ENCODE measurements at places on chromosomes 13 and 19.

DNA sequence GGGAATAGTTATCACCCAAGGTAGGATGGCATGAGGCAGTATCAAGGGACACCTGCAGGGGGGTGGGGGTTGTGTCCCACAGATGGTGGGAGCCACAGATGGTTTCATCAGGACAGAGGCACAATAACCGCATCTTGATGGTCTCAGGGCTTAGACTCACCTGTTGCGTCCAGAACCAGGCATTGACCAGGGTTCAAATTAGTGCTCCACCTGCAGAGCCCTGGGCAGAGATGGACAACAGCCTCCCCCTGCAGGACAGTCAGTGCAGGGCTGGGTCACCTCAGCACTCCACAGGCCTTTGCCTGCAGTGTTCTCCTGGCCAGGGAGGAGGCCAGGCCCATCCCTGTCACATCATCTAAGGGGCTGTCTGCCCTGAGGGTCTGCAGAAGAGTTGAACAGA lies 14.5 kb upstream of the CEACAM1 start:
- DNase-seq = no peak
- H3K4me1 ChIP-seq = no peaks in the 10 kb centered on the region
- H3K36me3 ChIP-seq = no peaks in the 10 kb centered on the region
- no peak overlapping the region for H3K4me3 ChIP-seq
- H3K27ac ChIP-seq = no peak overlapping the region
- H3K27me3 ChIP-seq = no peaks in the 10 kb centered on the region

- H3K4me3 ChIP-seq = no peak overlapping the region
- no peaks in the 10 kb centered on the region for H3K36me3 ChIP-seq
- no peak for DNase-seq
- H3K4me1 ChIP-seq = peaks cover 5% of the 10 kb centered on the region
- H3K27ac ChIP-seq = no peak overlapping the region
Measured at GRCh38 chr13:113948034-113948742, 25.7 kb downstream of the C13orf46 start.

DNA sequence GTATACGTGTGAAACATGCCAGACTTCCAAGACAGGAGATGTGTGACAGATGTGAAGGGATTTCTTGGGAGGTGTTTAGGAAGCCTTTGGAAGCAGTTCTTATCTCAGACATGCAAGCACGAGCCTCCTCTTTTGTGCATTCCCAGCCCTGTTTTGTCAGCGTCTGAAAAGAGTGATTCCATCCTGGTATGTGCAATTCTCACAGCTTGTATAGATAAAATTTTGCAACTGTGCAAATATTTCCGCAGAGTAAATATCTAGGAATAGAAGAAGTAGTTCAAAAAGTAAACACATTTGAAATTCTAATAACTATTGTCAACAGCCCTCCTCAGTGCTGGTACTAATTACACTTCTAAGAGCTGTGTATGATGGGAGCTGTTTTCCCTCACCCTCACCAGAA lies 72.3 kb upstream of the C1QTNF9B start:
- H3K27ac ChIP-seq = no peak overlapping the region
- no peak overlapping the region for H3K4me3 ChIP-seq
- H3K27me3 ChIP-seq = no peaks in the 10 kb centered on the region

GRCh38 chr13:49812812-49813211 lies 20.3 kb upstream of the KPNA3 start:
- H3K27me3 ChIP-seq = peaks cover 2% of the 10 kb centered on the region
- H3K27ac ChIP-seq = no peak overlapping the region
- H3K4me1 ChIP-seq = no peaks in the 10 kb centered on the region
- no peak for DNase-seq

DNA sequence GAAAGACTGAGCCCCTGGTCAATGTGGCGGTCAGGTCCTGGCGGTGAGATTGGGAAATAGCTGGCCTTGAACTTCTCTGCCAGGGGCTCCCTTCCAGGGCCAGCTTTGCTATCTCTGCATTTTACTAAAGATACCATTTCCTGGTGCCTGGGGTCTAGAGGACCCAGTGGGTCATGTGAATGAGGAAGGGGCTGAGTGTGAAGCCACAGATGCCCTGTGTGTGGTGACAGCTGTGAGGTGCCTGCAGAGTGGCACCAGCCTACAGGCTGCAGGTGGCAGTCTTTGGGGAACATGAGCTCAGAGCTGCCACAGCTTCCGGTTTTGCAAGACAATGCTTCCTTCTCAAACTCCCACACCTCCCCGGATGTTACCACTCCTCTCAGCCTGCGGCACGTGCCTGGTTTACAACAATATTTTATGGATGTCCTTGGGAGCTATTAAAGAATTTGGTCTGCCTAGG lies 5.2 kb upstream of the MLNR start:
- DNase-seq = no peak
- H3K36me3 ChIP-seq = no peaks in the 10 kb centered on the region
- H3K4me3 ChIP-seq = no peak overlapping the region

DNA sequence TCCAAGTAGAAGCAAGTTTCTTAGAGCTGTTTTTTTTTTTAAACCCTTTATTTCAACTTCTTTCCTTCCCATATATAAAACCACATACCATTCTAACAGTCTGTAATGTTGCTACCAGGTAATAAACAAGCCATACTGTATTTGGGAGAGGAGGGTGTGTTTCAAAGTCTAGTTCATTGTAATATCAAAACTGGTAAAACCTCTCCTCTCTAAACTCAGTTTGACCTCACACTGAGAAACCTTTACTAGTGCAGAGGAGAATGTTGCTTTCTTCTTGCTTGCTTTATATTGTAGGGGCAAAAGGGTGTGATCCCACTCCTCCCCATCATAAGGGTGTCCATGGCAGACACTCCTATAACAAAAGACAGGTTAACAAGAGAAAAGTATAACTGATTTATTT lies 155.1 kb downstream of the GGACT start:
- DNase-seq = no peak
- no peaks in the 10 kb centered on the region for H3K27me3 ChIP-seq
- peaks cover 4% of the 10 kb centered on the region for H3K36me3 ChIP-seq
- peaks cover 12% of the 10 kb centered on the region for H3K4me1 ChIP-seq

DNA sequence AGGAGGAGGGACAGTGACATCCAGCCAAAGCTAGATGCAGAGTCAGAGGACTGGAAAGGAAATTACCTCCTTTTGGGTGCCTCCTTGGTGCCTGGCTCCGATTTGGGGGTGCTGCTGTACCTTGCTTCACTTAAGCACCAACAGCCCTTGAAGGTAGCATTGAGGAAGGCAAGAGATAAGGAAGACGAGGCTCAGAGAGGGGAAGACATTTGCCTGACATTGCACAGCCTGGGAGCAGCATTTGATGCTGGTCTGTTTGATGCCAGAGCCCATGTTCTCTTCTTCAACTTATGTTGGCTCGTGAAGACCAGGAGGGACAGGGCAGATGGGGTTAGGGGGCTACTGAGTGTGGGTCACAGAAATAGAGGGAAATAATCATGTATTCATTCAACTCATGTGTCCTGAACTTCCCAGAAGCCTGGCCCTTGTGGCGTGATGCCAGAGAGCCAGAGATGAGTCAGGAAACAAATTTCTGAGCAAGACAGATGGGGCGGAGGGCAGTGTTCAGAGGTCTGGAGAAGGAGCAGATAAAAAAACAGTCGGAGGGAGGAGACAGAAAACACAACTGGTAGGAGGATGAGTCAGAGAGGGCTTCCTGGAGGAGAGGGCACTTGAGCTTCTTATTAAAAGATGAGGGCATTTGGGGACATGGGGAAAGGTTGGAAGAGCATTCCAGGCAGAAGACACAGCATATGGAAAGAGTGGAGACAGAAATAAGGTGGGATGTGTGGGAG lies 3.0 kb upstream of the C19orf81 start:
- DNase-seq = no peak
- H3K4me3 ChIP-seq = no peak overlapping the region
- no peaks in the 10 kb centered on the region for H3K36me3 ChIP-seq
- H3K27ac ChIP-seq = no peak overlapping the region

GRCh38 chr13:34156841-34157365 lies 339.0 kb downstream of the RFC3 start:
- H3K36me3 ChIP-seq = no peaks in the 10 kb centered on the region
- no peaks in the 10 kb centered on the region for H3K4me1 ChIP-seq
- no peak overlapping the region for H3K4me3 ChIP-seq
- no peaks in the 10 kb centered on the region for H3K27me3 ChIP-seq
- no peak for DNase-seq
- no peak overlapping the region for H3K27ac ChIP-seq

Data from liver (tissue), 10 donors.